ENCODE measurements at places on chromosomes 1 and 21.

DNA sequence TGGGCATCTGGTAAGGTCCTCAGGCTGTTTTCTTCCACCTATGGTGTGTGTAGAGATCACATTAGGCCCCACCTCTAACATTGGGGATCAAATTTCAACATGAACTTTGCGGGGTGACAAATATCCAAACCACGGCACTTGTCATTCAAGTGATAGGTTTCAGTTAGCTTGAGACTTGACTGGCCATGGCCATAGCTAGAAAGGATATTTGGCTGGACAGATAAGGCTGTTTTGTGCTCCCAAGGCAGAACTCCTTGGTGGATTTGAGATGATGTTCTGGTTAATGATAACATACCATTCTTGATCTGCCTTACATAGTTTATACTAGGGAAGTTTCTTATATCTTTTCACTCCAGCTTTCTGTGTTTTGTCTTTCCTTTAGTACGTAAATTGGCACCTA is 48.5 kb downstream of the CELF3 start:
- DNase-seq, result no peak

GRCh38 chr1:27634177-27634984 is 604 bp downstream of the FGR start:
- DNase-seq, result no peak

DNA sequence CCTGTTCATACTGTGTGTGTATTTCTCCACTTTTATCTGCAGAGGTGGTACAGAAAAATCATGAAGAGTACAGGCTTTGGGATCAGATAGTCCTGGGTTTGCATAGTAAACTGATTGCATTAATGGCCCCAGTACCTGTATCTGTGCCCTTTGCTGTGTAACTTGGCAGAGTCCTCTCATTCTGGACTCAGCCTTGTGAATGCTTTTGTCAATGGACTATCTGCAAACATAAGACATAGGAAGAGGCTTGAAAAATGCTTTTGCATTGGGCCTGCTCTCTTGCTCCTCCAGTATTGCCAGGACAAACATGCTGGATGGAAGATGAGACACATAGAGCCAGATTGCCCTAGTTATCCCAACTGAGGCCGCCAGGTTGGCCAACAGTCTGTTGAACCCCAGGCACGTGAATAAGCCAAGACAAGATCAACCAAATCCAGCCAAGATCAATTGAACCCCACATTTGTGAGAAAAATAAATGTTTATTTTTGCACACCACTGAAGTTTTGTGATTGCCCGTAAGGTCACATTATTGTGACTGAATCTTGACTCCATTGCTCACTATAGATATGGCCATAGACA is 37.2 kb downstream of the ADCY10 start:
- no peak for DNase-seq

GRCh38 chr1:218493986-218494385 is 148.8 kb downstream of the TGFB2 start:
- DNase-seq, result no peak

GRCh38 chr1:168135116-168135920 is 1.4 kb downstream of the GPR161 start:
- DNase-seq, result no peak

- no peak for DNase-seq
These were observed 19.4 kb downstream of the HSD11B1 start for GRCh38 chr1:209723756-209724693.

GRCh38 chr1:231072041-231072440 is 32.0 kb upstream of the FAM89A start:
- DNase-seq, result no peak

DNA sequence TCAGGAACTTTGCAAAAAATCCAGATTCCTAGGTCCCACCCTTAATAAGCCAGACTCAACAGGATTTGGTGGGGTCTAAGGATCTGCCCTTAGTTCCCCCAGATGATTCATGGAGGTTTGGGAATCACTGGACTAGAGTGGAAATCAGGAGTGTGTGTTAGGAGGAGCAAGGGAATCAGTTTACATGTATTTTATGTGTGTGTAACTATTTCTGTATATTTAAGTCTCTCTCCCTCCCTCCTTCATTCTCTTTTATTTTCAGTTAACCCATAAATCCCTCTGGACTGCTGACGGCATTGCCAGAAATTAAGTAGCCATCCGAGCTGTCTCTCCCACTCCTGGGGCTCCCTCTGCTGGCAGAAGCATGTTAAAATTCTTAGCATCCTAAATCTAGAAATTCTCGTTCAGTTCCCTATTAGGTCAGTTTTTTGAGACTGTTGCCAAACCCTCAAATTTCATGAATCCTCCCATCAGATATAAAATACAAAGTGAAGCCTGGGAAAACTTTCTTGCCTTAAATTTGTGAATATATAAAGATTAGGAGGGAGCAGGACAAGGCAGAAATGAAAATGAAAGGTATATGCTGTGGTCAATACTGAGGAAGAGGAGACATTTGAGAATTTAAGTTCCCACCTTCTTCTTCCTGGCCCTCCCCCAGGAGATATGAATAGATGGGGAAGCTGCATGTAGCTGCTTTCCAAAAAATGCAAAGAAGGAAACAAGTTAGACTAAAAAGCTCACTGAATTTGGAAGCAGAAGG is 11.7 kb upstream of the HSD11B1 start:
- peak; percentile 76 for DNase-seq
